ENCODE measurements at places on chromosomes 4 and X.

GRCh38 chr4:78613522-78614321, 62.2 kb downstream of the ANXA3 start:
- H3K4me1 ChIP-seq = peaks cover 13% of the 10 kb centered on the region
- H3K27me3 ChIP-seq = no peaks in the 10 kb centered on the region
- no peaks in the 10 kb centered on the region for H3K36me3 ChIP-seq

DNA sequence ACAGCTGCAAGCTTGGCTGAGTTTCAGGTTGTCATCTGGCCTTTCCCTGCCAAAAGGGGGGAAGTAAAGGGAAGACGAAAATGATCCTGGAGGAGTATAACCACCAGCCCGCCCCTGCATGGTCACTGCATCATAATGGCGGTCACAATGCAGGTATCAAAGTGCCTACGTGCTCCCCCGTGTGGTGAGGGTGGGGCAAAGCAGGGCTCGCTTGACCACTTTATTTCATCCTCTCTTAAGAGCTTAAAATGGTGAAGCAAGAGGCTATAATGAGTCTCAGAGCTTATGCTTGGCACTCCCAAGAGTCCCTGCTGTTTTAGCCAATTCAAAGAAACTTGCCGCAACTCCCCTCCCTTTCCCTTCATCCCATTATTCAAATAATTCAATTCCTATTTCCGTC, 105.6 kb downstream of the APOOL start:
- H3K4me1 ChIP-seq = no peaks in the 10 kb centered on the region
- no peaks in the 10 kb centered on the region for H3K27me3 ChIP-seq
- DNase-seq = peak; percentile 11
- no peak overlapping the region for H3K27ac ChIP-seq
- H3K36me3 ChIP-seq = no peaks in the 10 kb centered on the region

GRCh38 chr4:30833206-30833605, 113.0 kb downstream of the PCDH7 start:
- no peak for DNase-seq
- no peaks in the 10 kb centered on the region for H3K27me3 ChIP-seq
- peaks cover 38% of the 10 kb centered on the region for H3K4me1 ChIP-seq
- peaks cover 2% of the 10 kb centered on the region for H3K36me3 ChIP-seq
- H3K4me3 ChIP-seq = no peak overlapping the region
- no peak overlapping the region for H3K27ac ChIP-seq

DNA sequence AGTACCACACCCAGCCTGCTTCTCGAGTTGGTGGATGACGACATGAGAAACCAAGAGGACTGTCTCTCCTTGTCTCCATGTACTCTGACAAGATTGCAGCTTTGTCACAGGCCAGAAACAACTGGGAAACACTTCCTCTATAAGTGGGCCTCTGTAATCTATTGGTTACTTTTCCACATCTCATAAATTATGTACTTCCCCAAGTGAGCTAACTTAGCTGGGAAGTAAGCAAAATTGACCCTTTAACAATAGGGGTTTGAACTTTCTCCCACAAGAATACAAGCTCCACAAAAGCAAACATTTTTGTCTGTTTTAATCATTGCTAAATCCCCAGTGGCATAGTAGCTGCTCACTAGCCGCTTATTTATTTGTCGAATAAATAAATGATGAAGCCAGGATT, 14.1 kb upstream of the USO1 start:
- H3K27ac ChIP-seq = no peak overlapping the region
- H3K4me1 ChIP-seq = no peaks in the 10 kb centered on the region
- no peaks in the 10 kb centered on the region for H3K27me3 ChIP-seq
- no peak overlapping the region for H3K4me3 ChIP-seq
- DNase-seq = no peak

DNA sequence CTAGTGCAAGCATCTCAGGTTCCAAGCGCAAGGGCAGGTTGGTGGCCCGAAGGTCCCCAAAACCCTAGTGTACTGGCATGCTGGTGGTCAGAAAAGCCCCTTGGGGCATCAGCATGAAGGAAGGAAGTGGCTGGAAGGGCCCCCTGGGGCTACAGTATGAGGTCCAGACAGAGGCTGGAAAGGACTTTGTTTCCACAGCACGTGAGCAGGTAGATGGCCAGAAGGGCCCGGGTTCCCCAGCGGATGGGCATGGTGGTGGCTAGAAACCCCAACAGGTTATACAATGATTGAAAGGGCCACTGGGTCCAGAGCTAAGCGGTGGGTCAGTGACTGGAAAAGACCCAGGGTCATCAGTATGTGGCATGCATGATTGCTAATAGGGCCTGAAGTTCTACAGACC, 34.7 kb upstream of the DCAF8L1 start:
- H3K27ac ChIP-seq = no peak overlapping the region
- no peaks in the 10 kb centered on the region for H3K4me1 ChIP-seq
- no peak overlapping the region for H3K4me3 ChIP-seq

- no peak overlapping the region for H3K27ac ChIP-seq
- DNase-seq = no peak
- H3K27me3 ChIP-seq = no peaks in the 10 kb centered on the region
- H3K36me3 ChIP-seq = no peaks in the 10 kb centered on the region
- no peaks in the 10 kb centered on the region for H3K4me1 ChIP-seq
Measured at GRCh38 chr4:59597536-59598329, 1602.4 kb upstream of the ADGRL3 start.

- H3K27ac ChIP-seq = no peak overlapping the region
- no peaks in the 10 kb centered on the region for H3K27me3 ChIP-seq
- no peaks in the 10 kb centered on the region for H3K36me3 ChIP-seq
- no peak overlapping the region for H3K4me3 ChIP-seq
- DNase-seq = no peak
- H3K4me1 ChIP-seq = peaks cover 3% of the 10 kb centered on the region
Measured at GRCh38 chrX:153624196-153625091, 22.6 kb upstream of the DUSP9 start.

DNA sequence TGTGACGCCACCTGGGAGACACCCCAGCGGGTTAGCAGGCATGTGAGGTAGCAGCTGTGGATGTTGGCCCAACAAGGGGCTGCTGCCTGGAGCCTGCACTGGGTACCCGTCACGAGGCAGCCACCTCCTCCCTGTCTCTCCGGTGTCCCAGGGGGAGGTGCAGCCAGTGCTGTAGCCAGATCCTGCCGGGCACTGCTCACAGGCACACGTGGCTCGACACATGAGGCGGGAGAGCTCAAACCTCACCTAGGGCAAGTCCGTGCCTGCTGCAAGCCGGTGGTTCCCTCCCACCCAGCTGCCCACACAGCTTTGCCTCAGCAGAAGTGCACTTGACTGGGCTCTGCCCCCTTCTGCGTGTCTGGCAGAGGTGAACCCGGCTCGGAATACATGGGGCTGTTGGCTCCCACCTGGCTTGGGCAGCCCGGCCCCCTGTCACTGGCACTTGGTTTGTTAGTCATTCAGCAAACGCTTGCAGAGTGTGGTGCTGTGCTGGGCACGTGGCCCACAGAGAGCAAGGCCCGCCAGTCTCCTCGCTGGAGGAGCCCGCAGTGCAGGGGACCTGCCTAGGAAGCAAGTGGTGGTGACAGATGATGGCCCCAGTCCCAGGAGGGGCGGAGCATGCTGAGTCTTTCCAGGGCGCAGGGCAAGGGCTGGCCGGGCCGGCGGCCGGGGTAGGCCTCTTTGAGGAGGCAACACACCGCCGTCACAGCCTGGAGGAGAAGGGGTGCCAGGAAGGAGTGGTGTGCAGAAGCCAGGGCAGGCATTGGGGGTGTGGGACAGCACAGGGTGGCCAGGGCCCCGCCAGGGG, 10.1 kb upstream of the SH3TC1 start:
- H3K27ac ChIP-seq = no peak overlapping the region
- no peak overlapping the region for H3K4me3 ChIP-seq
- peaks cover 48% of the 10 kb centered on the region for H3K4me1 ChIP-seq
- DNase-seq = peak; percentile 35
- H3K36me3 ChIP-seq = no peaks in the 10 kb centered on the region

- no peaks in the 10 kb centered on the region for H3K36me3 ChIP-seq
- H3K27ac ChIP-seq = no peak overlapping the region
- no peak overlapping the region for H3K4me3 ChIP-seq
Measured at GRCh38 chr4:14110407-14110806, 482.9 kb upstream of the BOD1L1 start.

- no peaks in the 10 kb centered on the region for H3K4me1 ChIP-seq
- H3K4me3 ChIP-seq = no peak overlapping the region
- no peak overlapping the region for H3K27ac ChIP-seq
- no peak for DNase-seq
- no peaks in the 10 kb centered on the region for H3K27me3 ChIP-seq
Measured at GRCh38 chr4:60345392-60345791, 854.7 kb upstream of the ADGRL3 start.

DNA sequence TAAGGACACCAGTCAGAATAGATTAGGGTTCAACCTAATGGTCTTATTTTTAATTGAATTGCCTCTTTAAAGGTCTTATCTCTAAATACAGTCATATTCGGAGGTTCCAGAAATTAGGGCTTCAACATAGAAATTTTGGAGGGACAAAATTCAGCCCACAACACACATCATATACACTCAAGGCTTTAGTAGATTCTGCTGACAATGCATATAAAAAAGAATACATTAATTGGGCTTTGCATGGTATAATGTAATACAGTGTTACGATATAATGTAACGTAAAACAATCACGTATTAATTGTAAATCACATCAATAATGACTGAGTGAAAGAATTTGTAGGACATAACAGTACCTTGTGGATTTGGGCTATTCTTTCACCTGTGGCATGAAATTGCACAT, 787.8 kb downstream of the STIM2 start:
- no peaks in the 10 kb centered on the region for H3K27me3 ChIP-seq
- no peaks in the 10 kb centered on the region for H3K36me3 ChIP-seq

GRCh38 chrX:1419545-1420355, 27.8 kb upstream of the SLC25A6 start:
- H3K36me3 ChIP-seq = peaks cover 56% of the 10 kb centered on the region
- H3K27me3 ChIP-seq = no peaks in the 10 kb centered on the region
- H3K27ac ChIP-seq = no peak overlapping the region
- H3K4me3 ChIP-seq = no peak overlapping the region
- H3K4me1 ChIP-seq = no peaks in the 10 kb centered on the region

DNA sequence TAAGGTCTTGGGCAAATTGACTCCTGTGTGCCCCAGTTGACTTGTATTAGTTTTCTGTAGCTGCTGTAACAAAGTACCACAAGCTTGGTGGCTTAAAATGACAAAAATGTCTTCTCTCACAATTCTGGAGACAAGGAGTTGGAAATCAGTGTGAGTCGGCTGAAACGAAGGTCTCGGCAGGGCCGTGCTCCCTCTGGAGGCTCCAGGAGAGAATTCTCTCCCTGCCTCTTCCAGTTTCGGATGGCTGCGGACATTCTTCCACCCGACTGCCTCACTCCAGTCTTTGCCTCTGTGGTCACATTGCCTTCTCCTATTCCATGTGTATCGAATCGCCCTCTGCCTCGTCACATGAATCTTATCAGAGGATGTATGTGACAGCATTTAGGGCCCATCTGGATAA, 66.0 kb upstream of the PHOX2B start:
- H3K4me1 ChIP-seq = no peaks in the 10 kb centered on the region
- H3K27ac ChIP-seq = no peak overlapping the region
- H3K27me3 ChIP-seq = no peaks in the 10 kb centered on the region
- no peak overlapping the region for H3K4me3 ChIP-seq
- H3K36me3 ChIP-seq = no peaks in the 10 kb centered on the region

DNA sequence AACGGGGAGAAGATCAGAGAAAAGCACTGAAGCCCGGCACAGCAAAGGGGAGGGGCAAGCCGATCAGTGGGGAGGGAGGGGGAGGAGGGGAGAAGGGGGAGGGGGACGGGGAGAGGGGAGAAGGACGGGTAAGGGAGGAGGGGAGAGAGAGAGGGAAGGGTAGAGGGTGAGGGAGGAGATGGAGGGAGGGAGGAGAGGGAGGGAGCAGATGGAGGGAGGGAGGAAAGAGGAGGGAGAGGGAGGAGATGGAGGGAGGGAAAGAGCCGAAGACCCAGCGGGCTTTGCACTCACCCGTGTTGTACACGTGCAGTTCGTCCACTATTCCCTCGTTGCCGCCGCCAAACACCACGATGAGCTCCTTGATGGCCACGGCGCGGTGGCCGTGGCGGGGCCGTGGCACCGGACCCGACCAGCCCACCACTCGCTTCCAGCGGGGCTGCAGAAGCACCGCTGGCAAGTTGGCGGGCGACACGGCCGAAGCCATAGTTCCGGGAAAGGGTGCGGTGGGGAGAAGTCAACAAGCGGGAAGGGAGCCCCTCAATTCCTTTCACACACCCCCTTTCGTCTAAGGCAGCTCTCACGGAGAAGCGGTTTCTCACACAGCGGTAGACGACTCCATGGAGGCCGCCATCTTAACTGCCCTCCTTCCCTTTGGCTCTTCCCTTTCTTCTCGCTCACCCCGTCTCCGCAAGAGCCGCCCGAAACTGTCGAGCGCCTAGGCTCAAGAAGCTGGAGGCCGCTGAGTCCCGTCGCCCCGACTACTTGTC, 1.1 kb downstream of the HCFC1 start:
- no peaks in the 10 kb centered on the region for H3K27me3 ChIP-seq
- peaks cover 5% of the 10 kb centered on the region for H3K4me1 ChIP-seq
- H3K27ac ChIP-seq = peak overlapping the region; percentile 100
- peak overlapping the region; percentile 97 for H3K4me3 ChIP-seq

- H3K27ac ChIP-seq = no peak overlapping the region
- no peaks in the 10 kb centered on the region for H3K27me3 ChIP-seq
- H3K36me3 ChIP-seq = no peaks in the 10 kb centered on the region
Measured at GRCh38 chrX:41100200-41100599, 15.0 kb downstream of the USP9X start.

- H3K36me3 ChIP-seq = no peaks in the 10 kb centered on the region
- no peak overlapping the region for H3K4me3 ChIP-seq
- no peak for DNase-seq
- H3K4me1 ChIP-seq = no peaks in the 10 kb centered on the region
- H3K27me3 ChIP-seq = no peaks in the 10 kb centered on the region
- H3K27ac ChIP-seq = no peak overlapping the region
Measured at GRCh38 chr4:112118742-112119352, 26.4 kb upstream of the FAM241A start.

DNA sequence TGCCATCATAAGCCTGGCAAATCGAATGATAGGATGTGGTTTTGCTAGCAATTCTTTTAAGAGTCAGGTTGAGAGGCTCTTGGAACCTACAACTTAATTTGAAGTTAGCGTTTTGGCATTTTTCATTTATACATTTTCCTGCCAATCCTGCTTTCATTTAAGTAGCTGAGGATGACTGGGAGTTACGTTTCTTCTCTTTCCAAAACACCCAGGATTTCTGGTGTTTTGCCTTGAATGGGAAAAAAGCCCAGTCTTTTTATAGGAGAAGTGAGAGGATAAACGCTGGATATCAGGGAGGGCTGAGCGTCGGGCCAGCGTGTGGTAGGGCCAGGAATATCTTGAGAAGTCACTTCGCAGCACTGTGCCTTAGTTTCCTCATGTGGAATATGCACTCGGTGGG, 174.2 kb upstream of the HAND2 start:
- no peak overlapping the region for H3K4me3 ChIP-seq
- no peaks in the 10 kb centered on the region for H3K27me3 ChIP-seq
- DNase-seq = no peak
- H3K36me3 ChIP-seq = no peaks in the 10 kb centered on the region
- no peak overlapping the region for H3K27ac ChIP-seq

GRCh38 chrX:74902806-74903205, 22.4 kb downstream of the NEXMIF start:
- no peaks in the 10 kb centered on the region for H3K27me3 ChIP-seq
- H3K4me1 ChIP-seq = no peaks in the 10 kb centered on the region
- H3K27ac ChIP-seq = no peak overlapping the region
- no peak overlapping the region for H3K4me3 ChIP-seq
- H3K36me3 ChIP-seq = no peaks in the 10 kb centered on the region
